Stimulated activated CD4-positive, alpha-beta T cell treated with anti-CD3 and anti-CD28 coated beads, Interleukin-4, amount 100 ng/mL, for 48 hours (primary cell): ENCODE measurements at places on chromosomes 5 and 9.

GRCh38 chr5:176888016-176888864 lies 10.9 kb downstream of the HK3 start:
- DNase-seq = no peak

- no peak for DNase-seq
These were observed 91.6 kb downstream of the FOCAD start for GRCh38 chr9:20775683-20776082.

DNA sequence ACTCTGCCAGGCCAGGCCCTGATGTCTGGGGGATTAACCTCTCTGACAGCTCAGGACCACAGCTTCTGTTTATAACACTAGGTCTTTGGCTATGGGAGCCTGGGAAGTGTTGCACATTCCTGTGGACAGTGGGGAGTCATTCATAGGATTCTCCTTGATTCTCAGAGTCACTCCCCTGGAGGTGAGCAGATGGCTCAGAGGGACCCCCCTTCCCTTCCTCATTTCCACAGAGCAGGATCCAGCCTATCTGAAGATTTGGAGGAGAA lies 60.2 kb downstream of the NRG2 start:
- no peak for DNase-seq

GRCh38 chr9:92562461-92562967 lies 26.7 kb upstream of the ECM2 start:
- DNase-seq = no peak

DNA sequence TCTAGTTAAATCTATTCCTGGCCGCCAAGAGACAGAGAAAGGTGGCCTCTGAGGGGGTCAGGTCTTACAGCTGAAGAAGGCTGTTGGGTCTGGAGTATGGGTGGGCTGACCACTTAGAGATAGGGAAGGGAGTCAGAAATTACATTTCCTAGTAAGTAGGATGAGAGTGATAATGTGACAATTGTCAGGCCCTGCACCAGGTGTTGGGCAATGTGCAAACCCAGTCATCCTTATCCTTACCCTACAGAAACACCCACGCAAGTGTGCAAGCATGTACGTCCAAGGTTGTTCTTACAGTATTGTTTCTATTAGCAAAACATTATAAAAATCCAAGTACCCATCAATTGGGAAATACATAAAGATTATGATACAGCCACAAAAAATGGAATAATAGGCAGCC lies 9.5 kb downstream of the SPAAR start:
- DNase-seq = no peak

DNA sequence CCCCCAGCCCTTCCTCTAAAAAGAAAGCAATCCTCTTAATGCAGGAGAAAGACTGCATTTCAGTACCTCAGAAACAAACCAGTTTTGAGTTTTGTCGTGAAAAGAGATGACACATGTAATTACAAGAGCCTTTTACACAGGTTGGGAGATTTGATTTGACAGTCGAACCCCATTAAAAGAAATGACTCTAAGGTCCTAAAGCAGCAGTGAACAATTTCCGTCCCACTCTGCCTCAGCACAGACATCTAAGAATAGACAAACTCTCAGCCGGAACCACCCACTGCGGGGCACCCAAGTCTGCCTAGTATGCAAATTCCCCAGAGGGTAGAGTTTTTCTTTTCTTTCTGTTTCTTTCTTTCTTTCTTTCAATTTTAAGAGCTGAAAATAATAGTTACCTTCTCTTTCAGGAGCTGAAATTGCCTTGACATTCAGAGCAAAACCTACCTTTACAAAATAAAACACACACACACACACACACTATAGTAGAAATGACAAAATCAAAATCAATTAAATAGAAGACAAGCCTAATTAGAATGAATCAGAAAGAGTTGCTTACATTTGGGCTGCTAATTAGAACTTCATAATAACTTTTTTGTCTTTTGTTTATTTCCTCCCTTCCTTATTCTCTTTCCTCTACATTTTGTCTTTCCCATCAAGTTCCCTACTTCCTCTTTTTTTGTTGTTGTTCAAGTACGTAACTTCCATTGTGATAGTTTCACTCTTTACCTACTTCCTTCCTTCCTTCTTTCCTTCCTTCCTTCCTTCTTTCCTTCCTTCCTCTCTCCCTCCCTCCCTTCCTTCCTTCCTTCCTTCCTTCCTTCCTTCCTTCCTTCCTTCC lies 65.1 kb downstream of the BASP1 start:
- no peak for DNase-seq

DNA sequence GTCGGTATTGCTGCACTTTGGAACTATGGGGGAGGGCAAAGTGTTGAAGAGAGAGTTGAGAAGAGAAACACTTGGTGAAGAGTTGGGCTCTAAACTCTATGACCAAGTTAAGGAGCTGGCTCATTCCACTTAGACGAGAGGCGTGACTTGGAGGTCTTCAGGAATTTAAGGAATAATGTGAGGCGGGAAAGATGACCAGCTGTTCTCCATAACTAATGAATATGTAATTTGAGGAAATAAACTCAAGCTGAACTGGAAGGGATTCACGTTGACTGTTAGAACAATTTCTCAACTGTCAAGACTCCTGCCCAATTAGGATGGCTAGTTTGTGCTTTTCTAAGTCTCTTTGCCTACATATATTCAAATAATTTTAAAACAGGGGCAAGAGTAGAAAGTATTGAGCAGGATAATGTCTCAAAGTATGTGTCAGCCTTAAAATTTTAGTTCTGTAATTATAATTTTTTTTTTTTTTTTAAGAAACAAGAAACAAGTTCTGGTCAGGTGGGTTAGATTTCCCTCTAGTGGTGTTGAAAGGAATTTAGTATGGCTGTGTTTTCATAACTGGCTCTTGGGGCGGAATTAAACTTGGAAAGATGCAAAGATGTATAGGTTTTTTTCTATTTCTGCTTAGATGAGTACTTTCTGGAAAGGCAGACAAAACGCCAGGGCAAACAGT lies 33.4 kb downstream of the TMEM252 start:
- no peak for DNase-seq

DNA sequence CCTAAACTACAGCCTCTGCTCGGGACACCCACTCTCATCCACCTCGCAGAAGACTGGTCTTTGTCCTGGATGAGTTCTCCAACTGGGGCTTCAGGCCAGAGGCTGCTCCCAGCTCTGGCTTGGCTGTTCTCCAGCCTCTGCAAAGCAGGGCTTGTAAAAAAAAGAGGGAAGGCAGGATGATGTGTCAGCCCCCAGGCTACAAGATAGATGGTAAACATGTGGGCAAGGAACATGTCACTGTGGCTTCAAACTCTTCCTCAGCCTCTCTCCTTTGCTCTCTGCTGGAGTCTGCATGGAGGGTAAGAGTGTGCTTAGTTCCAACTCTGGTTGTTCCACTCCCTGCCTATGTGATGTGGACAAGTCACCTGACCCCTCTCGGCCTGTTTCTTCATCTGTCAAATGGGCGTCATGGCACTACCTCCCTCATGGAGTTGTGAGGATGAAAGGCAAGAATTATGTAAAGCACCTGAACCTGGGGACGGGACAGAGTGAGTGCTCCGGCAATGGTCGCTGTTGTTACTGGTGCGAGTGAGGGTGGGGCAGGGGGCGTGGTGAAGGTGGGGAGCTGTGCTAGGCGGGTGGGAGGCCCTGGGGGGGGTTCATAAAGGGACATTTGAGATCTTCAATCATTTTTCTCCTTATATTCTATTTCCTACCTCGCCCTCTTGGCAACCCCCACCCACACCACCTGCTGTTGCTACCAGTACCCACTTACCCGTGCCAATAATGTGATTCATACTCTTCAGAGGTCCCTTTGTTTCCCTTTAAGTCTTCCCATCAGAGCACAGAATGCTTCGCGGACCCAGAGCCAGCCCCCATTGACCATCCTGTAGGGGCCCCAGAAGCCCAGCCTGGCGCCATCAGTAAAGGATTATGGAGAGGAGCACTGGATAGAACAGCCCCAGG lies 6.8 kb upstream of the ZNF79 start:
- DNase-seq = no peak

- DNase-seq = no peak
These were observed 747 bp downstream of the TRPM3 start for GRCh38 chr9:71120501-71121247.

GRCh38 chr5:10892147-10892910 lies 131.3 kb upstream of the DAP start:
- DNase-seq = no peak

DNA sequence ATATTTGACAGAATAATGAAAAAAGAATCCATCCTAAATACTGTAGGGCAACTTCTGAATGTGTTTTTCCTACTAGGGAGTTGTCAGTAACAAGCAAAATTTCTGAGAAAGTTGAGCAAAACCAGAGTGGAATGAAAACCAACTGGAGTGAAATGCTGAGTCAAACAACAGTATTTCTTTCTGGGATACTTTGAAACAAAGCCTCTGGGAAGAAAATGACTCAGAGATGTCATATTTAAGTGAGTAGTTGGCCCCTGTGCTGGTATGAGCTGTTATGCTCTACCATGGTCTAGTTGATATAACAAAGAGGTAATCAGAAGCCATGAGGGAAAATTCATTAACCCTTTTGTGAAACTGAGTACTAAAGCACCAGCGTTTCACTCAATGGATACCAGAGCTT lies 372.1 kb upstream of the C9orf72 start:
- no peak for DNase-seq

DNA sequence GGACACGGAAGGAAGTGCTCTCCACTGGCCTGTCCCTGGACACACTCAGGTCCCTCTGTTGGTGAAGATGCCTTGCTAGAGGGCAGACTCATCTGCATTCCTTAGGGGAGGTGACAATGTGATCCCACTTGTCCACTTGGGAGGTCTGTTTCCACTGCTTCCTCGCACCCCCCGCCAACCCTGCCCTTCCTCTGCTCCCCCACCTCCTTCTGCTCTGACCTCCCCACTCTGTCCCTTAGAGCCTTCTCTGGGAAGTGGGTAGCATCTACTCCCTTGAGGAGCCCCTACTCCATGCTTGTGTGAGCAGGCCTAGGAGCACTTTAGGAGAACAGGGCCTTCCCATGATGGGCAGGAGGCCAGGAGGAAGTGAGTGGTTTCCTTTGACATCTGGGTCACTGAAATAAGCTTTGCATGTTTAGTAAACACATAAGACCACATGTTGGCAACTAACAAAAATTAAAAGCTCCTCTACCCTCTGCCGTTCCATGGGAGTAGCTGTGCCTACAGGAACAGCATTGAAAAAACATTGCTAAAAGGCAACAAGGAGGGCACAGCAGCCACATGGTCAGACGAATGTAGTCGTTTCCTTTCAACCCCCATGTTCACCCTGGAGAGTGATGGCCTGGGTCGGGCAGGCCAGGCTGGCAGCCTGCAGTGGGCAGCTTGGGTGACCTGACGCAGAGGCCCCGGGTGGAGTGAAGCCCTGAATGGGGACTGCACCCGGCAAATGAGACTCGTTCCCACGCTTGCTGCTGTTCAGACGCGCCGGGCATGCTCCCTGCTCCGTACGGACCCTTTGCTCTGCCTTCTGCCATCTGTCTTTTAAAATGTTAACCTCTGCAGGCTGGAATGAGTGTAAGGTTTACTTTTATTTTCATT lies 634.0 kb downstream of the IRX1 start:
- no peak for DNase-seq

DNA sequence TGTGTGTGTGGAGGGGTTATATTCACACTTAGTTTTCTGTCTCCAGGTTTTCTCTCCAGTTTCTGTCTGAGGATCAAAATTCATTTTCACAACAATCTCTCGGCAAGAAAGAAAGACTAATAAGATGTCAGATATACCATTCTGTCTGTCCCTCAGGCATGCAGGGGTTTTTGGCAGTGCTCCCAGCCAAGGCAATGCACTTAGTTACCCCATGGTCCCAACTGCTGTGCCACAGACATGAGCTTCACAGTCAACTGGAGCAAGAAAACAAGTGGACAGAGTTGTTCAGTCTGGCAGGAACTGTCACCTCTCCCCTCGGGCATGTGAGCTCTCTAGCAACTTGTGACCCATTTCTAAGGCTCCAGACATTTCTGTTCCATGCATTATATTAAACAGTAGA lies 101.7 kb upstream of the LHFPL2 start:
- DNase-seq = no peak

GRCh38 chr9:14428781-14429230 lies 114.9 kb upstream of the NFIB start:
- DNase-seq = peak; percentile 52

GRCh38 chr9:130029223-130029973 lies 13.6 kb downstream of the FNBP1 start:
- DNase-seq = no peak

DNA sequence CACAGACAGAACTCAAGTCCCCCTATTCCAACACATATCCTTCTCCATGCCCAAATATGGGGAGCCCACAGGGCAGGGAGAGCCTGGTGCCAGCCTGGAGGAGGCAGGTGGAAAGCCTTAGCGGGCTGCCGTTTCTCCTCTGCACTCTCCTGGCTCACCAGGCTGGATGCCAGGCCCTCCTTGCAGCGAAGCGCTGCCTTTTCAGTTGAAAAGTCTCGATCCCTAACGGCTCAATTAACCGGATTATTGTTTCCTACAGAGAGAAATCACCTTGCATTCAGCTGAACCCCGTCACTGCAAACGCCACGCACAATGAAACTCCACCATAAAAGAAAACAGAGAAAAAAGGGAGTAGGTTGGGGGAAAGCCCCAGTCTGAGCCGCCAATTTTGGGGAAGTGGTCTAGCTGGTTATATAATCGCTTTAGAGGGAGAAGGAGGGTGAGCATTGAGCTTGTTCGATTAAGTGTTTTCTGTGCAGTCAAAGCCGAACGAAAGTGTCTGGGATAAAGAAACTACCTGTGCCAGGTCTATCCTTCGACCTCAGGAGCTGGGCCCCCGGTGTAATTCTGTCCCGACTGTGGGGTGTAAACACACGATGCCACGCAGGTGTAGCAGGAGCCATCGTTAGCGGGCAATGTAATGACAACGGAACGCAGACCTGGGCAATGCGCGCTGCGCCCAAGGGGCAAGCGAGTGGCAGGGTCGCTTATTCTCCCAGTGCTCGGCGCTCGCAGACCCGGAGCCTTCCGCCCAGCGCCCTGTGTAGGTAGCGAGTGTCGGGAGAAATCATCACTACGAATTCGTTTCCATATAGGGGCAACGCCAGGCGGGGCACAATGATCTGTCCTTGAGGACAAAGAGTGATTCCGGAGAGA lies 3.8 kb downstream of the BARHL1 start:
- DNase-seq = no peak

- DNase-seq = peak; percentile 37
These were observed 1.3 kb upstream of the NIPBL start for GRCh38 chr5:36875051-36875789.

DNA sequence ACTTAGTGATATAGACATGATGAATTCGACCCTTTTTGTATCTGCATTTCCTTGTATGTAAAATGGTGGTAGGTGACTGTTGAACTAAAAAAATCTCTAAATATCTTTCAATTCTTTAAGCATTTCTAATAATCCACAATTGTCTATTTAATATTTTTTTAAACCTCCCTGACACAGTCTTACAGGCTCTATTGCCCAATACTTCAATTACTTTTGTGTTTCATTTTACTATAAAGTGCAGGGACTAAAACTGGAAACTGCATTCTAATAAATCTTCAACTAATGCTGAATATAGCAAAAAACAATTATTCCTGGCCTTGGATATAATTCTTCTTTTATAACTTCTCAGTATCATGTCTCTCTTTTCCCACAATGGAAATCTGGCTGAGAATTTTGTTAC lies 202.7 kb upstream of the PIK3R1 start:
- no peak for DNase-seq

GRCh38 chr9:133571896-133572595 lies 37.1 kb downstream of the FAM163B start:
- no peak for DNase-seq
